ENCODE measurements at places on chromosomes 4 and X.

GRCh38 chrX:132401935-132402334 is 86.9 kb downstream of the MBNL3 start:
- DNase-seq = no peak

DNA sequence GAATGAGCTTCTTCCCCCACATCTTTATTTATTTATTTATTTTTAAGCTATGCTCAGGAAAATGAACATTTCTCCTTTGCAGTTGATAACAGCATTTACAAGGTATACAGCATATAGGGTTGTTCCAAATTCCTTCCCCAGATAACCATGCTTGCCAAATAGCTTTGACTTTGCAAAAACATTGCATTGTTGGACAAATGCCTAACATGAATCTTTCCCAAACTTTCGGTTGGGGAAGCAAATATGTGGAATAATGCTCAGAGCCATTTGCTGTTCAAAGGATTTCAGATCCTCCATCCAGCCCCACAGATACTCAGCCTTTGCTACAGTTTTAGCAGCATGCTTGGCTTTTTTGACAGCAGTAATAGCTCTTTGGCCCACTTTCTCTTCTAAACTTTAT is 127.2 kb upstream of the AGA start:
- DNase-seq = no peak

DNA sequence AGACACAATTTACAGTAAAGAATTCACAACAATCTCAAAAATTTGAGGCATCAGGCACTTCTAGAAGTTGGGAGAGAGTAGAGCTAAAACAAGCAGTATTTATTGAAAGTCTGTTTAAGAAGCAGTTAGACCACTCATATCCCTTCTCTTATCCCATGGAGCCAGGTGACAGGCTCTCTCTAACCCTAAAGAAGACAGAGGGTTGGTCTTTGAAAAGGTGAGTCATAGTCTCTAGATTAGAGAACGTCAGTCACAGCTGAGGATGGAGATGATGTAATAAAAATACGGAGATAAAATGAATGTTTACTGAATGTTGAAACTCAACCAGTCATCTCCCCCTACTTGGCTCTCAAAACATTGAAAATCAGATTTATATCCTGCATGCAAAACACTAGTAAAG is 223.8 kb downstream of the CHIC2 start:
- no peak for DNase-seq

DNA sequence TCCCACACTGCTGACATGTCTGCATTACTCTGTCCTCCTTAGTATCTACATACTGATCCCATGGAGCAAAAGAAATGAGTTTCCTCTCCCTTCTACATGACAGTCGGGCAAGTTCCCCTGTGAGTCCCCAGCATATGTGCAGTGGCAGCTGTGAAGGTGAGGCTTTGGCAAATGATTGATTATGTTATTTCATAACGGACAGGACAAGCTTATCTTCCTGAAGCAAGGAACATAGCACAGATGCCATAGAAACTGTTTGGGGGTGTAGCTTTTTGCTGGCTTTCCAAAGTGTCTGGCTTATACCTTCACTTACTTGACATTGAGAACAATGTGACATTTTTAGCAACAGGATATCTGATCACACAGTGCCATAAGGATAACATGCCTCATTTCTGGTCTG is 136.8 kb upstream of the PDLIM3 start:
- DNase-seq = no peak

GRCh38 chr4:79979785-79980437 is 93.1 kb downstream of the ANTXR2 start:
- DNase-seq = no peak

GRCh38 chrX:129461801-129462456 is 61.4 kb downstream of the SMARCA1 start:
- no peak for DNase-seq

DNA sequence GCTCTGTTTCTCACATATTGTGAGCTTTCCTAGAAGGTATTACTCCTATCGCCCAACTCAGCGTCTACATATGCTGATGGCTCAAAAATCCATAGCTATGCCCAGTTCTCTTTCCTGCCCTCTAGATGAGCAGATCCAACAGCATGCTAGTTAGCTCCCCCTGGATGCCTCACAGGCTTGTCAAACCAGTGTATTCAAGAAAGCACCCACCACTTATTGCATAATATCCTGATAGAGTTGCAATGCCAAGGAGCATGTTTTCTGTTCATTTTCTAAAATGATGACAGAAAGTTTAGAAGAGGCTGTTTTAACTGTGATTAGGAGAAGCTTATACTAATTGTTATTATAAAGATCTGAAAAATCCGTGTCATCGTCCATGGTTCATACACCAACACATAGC is 1.9 kb upstream of the PACRGL start:
- DNase-seq = no peak

DNA sequence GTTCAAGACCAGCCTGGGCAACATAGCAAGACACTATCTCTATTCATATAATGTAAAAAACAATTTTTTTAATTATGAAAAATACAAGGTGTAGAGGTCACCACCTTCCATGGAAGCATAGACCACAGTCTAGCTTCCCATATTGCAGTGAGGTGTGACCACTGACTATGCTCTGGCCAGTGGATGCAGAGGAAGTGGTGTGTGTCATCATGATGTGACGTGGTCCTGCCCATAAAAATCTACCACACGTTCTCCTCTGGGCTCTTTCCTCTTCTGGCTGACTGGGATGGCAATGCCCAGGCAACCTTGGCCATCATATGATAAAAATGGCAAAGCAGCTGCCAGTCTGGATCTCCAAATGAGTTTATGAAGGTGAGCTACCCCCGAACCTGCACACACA is 65.7 kb downstream of the RBM47 start:
- no peak for DNase-seq

- no peak for DNase-seq
These were observed 226.1 kb upstream of the MBNL3 start for GRCh38 chrX:132714913-132715312.

- no peak for DNase-seq
These were observed 1119.6 kb downstream of the PCDH18 start for GRCh38 chr4:136412708-136413107.

GRCh38 chr4:101417046-101417445 is 69.7 kb upstream of the PPP3CA start:
- DNase-seq = no peak

DNA sequence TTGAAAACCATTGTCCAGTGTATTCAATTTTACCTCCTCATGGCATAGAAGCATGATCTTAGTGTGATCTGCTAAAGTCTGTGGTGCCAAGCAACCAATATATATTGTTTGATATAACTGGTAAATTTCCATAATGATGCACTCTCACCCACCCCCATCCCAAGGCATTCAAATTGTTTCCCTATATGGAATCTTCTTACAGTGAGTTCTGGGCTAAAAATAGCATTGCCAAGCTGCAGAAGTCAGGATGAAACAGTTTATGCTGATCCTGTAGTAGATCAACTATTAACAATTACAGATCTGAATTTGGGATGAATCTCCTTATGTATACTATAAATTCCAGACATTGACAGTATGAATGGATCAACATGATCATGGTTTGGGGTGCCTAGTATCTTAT is 20.9 kb downstream of the FGF13 start:
- DNase-seq = no peak

DNA sequence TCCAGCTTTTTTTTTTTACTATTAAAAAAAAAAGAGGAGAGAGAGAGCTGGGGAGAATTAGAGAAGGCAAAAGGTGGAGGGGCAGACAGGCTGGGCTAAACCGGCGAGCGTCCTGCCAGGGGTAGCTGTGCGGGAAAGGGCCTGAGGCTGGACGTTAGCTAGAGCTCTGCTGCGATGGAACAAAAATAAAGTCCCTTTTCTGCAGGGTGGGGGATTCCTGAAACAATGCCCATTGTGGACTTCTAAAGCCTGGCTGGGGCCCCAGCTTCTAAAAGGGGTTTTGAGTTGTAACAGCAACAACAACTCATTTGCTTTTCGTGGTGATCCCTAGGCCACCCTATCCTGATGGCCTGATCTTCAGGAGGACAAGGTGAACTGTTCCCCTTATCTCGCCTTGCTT is 311.7 kb downstream of the FBXW7 start:
- no peak for DNase-seq

GRCh38 chrX:50211510-50211909 is 6.9 kb downstream of the CCNB3 start:
- no peak for DNase-seq

GRCh38 chrX:122777766-122778165 is 406.3 kb upstream of the GRIA3 start:
- no peak for DNase-seq

- DNase-seq = no peak
These were observed 57.1 kb upstream of the NKX1-1 start for GRCh38 chr4:1463088-1463926.

DNA sequence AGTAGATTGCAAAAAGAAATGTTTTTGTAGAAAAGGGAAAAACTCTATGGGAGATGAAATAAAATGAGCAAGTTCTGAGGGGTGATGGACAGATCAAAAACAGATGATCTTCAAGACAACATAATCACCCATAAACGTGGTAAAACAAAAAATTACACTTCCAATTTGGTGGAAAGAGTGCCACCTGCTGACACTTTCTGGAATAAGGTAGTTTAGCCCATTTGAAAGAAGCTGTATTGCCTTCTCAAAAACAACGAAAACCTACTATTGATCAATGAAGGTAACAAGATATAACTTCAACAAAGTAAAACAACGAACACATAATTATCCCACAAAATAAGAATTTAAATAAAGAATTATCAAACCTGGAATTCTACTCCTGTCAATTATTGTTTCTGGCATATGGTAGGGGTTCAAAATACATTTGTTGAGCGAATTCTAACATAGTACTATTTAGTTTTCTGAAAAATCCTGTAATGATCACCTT is 2.5 kb downstream of the COQ2 start:
- DNase-seq = peak; percentile 30

DNA sequence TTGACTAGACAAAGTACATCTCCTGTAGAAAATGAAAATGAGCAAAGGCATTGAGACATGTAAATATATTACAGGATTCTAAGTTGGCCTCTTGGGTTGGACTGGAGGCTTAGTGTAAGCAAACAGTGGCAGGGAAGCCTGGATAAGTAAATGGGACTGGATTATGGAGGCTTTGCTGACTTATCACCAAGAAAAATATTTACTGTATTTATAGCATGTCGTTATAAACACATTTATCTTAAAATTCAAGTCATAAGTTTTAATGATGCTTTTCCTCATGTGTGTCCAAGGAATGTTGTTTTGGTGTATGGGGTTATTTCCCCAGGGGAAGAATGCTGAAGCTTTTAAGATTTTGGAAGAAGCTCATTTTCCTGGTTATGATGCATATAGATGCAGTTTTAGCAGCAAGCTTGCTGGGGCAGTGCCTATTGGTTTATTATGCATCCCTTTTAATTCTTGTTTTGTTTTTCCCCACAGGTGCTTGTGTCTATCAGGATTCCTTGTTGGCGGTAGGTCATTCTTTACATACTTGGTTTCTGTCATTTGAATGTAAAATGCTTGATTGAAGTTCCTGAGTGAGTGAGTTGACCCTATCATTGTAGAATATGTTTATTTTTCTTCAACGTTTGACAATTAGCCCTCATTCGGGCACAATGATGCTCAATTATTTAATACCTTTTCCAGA is 8.5 kb downstream of the FRAS1 start:
- no peak for DNase-seq

DNA sequence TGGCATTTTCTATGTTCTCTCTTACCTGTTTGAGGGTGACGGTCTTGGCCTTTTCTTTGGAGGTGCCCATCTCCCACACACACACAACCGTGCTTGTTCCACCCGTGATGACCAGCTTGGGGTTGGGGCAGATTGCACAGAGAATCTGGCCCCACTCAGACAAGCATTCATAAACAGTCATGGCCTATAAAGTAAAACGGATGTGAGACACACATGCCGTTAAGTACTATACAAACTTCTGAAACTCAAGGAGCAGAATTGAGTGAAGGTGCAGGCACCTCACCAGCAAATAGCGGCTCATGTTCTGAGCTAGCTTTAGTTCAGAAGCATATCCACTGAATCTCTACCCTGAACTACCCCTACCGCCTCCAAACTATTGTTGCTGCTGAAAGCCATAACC is 107.6 kb downstream of the CDS1 start:
- no peak for DNase-seq

DNA sequence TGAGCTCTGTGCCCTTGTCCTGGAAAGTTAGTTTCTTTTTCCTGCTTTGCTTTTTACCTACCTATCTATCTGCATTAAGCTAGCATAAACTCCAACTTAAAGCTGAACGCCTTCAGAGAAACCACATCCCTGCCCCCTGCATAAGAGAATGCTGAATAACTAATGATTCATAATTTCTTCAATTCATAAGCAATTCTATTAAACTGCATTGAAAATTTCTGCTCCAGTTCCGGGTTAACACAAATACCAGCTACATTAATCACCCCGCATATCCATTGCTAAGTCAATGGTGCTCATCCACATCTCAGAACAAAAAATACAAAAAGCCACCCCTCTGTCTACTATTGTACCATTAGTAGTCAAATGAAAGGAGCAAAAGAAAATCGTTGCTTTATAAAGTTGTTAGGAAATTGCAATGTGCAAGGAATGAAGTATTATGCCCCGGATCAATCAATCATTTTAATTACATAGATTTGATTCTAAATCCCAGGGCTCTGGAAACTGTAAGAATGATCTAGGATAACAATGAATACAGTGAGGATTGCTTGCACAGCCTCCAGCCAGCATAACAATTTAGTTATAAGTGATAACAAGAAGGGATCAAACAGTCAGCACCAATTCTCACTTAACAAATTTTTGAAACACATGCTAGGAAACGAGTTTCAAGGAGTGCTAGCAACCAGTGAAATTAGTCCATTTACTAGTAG is 106.8 kb downstream of the ELOVL6 start:
- no peak for DNase-seq

- DNase-seq = no peak
These were observed 70.9 kb downstream of the WFS1 start for GRCh38 chr4:6340446-6341015.

All from stimulated activated CD4-positive, alpha-beta T cell treated with anti-CD3 and anti-CD28 coated beads, Interleukin-12 subunit alpha, Interleukin-12 subunit beta, amount 100 ng/mL, for 4 hours (primary cell).